NCI-H2081 (cell line): ENCODE measurements at places on chromosomes 13 and 19.

GRCh38 chr19:40081411-40081810 lies 9.3 kb downstream of the ZNF780A start:
- no peak for DNase-seq

DNA sequence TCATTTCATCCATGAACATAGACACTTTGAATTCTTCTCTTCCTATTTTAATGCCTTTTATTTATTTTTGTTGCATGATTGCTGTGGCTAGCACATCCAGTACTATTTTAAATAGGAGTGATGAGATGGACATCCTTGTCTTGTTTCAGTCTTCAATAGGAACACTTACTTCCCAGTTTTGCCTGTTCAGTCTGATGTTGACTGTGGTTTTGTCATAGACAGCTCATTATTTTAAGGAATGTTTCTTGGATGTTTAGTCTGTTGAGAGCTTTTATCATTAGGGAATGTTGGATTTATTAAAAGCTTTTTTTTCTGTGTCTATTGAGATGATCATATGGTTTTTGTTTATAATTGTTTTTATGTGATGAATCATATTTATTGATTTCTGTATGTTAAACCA lies 586.6 kb downstream of the SLITRK1 start:
- no peak for DNase-seq

- no peak for DNase-seq
Observed at GRCh38 chr19:58038688-58039204, 4.9 kb downstream of the ZSCAN1 start.

DNA sequence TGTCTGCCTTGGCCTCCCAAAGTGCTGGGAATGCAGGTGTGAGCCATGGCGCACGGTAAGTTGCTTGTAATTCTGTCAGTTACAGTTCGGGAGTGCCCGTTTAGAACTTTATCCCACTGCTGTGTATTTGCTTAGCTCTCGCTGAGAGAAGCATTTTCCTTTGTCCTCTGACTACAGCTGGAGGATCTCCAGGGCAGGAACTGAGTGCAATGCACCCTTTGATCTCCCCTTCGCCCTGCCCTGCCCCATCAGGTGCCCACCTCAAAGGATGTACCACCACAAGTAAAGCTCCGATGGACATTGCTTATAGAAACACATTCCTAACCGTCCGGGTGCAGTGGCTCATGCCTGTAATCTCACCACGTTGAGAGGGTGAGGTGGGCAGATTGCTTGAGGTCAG lies 6.5 kb downstream of the BRME1 start:
- DNase-seq: no peak
